ENCODE measurements at places on chromosomes 3 and 15.

- no peak for DNase-seq
These were observed 1.6 kb downstream of the SPRED1 start for GRCh38 chr15:38254051-38254883.

DNA sequence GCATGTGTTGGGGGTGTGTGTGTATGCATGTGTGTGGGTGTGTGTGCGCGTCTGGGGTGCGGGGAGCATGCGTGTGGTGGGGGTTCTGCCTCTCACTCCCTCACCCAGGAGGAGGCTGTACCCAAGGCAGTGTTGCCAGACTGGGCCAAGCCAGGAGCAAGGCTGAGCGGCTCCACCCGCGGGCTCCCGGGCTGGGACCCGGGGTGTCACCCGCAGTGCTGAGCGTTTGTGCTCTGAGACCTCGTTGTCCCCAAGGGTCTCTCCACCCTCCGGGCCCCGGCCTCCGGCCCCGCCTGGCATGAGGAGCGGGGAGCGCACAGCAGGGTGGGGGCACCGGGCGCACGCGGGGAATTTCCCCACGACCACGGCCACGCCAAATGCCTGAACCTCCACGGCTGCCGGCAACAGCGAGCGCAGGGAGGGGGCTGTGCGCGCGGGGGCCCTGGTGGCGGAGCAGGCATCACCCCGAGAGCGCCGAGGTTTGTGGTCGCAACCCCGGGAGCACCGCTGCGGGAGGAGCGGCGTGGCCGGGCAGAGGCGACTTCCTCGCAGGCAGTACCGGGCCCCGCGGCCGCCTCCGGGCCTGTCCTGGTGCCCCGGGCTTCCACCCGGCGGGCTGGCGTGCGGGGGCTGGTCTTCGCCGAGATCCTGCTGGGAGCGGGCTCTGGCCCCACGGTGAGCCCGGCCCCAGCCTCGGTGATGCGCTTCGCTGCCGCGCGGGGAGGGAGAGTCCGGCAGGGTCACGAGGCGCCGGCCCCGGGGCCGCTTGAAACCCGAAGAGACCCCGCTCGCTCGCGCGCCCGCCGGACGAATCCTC lies 7.4 kb upstream of the OCA2 start:
- no peak for DNase-seq

GRCh38 chr15:60815321-60815720 lies 336.4 kb upstream of the ICE2 start:
- no peak for DNase-seq

DNA sequence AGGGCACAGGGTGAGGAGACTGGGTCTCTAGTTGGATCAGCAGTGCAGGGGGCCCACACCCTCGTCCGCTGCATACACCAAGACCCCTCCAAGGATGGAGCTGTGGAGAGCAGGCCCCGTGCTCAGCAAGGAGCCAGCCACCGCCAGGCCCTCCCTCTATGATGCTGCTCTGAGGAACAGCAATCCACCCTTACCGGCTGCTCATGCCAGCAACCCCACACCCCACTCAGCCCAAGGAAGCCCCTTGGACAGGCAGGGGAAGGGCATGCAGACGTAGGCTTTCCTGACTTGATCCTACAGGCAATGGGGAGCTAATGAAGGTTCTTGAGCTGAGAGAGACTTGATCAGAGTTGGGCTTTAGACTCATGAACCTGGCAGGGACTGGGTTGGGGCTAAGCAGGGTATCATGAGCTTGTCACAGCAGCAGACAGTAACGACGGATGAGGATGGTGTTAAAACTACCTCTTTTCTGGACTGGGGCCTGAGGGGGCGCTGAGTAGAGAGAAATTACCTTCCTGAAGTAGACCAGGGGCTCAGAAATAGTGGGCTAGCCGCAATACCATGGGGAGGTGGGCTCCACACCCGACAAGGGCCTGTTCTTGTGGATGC lies 50.5 kb upstream of the FGD5 start:
- DNase-seq, result no peak

DNA sequence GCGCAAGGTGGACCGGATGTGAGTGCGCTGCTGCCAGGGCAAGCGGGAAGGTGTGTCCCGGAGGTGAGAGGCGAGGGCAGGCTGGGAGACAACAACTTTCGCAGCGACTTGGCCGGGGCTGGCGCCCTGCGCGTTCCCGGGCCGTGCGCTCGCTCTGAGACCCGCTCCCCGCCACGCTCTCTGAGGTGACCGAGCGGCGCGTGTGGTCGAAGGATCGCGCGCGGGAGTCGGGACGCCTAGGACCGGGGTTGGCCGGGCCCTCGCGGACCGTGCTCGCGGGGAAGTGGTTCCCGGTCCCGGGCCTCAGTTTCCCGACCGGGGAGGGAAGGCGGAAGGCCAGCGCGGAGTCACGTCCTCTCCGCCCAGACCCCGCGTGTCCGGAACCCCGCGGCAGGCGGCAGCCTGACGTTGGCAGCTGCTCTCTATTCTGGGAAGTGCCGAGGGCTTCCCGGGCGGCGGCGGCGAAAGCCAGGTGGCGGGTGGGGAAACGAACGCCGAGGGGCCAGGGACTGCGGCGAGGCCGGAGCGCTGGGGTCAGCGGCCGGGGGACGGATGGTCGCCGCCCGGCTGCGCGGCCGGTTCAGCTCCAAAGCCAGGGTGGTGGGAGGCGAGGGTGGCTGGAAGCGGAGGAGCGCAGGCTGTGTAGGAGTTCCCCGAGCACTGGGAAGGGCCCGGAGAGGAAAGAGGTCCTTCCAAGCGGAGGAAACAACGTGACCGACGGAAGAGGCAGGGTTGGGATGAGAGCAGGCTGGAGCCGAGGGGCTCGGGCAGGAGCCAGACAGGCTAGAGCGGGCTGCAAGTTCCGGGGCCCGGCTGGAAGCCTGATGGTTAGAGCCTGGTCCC lies 1.0 kb upstream of the IGF2BP2 start:
- no peak for DNase-seq

GRCh38 chr3:40718209-40718608 lies 193.4 kb downstream of the ZNF621 start:
- DNase-seq, result no peak

- no peak for DNase-seq
These were observed 8.4 kb upstream of the CCDC54 start for GRCh38 chr3:107368654-107369398.

DNA sequence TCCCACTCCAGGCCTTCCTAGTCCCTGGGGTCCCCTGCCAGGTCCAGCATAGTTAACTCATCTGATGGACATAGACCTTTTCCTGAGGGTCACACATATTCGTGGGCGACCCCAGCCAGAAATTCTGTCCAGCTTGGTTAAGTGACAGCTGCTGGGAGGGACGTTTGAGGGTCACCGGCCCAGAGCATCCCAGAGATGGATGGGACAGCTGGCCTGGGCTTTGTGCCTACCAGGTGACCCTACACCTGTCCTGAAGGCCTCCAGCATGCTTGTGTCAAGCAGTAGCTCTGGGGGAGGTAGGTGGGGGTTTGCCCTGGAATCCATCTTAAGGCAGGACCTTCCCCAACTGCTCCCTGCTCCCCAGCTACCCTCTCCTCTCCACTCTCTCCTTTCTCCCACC lies 9.1 kb upstream of the DAG1 start:
- no peak for DNase-seq

DNA sequence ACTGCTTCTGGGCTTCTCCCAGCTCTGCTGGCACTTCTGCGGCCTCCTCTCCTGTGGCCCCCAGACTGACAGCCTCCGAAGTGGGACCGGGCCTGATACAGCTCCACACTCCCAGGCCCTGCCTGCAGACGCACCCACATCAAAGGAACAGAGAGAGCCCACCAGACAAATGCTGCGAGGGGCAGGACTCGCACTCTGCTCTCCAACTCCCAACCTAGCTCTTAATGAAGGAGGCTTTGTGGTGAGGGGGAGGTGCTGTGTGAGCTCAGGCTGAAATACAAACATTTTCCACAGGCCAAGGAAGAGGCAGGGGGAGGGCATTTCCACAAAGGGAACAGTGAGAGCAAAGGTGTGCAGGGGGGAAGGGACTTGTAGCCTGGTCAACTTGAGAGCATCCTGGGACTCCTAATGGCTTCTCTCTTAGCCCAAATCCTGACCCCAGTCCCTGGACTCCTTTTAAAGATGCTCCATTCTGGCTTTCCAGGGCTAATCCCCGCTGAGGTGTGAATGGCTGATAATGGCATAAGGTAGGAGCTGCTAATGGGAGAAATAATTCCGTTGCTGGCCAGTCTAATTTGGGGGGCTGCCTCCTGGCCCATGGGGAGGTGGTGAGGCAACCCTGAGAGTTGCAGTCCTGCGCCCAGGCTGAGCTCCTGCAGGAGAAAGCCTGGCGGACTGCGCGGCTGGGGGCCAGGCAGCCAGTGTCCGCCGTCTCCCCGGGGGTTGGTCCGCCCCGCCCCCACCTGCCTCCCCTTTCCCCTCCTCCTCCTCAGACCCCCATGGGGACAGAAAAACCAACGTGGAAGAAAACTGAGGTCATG lies 9.6 kb downstream of the LINGO1 start:
- no peak for DNase-seq

- DNase-seq, result no peak
These were observed 153.9 kb downstream of the BBX start for GRCh38 chr3:107676469-107677309.

GRCh38 chr15:80506286-80506893 lies 102.2 kb downstream of the ARNT2 start:
- DNase-seq, result no peak

Measured in AG04450 (cell line).